ENCODE measurements at places on chromosomes 6 and 20. TPM values are rescaled to one million over a fixed set of nuclear protein-coding genes. Genes with fewer than 3 reads are reported as not detected.

- no peak for DNase-seq
Measured at GRCh38 chr6:54516321-54516720, 208.1 kb downstream of the TINAG start.

DNA sequence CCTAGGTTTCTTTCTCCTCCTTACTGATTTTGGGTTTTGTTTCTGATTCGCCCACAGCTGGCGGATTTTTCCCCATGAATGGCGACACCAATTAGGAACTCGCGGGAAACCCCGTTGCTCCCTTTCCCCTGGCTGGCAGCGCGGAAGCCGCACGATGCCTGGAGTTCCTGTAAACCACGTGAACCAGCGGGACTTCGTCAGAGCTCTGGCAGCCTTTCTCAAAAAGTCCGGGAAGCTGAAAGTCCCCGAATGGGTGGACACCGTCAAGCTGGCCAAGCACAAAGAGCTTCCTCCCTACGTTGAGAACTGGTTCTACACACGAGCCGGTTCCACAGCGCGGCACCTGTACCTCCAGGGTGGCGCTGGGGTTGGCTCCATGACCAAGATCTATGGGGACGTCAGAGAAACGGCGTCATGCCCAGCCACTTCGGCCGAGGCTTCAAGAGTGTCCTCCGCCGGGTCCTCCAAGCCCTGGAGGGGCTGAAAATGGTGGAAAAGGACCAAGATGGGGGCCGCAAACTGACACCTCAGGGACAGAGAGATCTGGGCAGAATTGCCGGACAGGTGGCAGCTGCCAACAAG lies 3.2 kb upstream of the SEC23B start:
- DNase-seq: no peak

GRCh38 chr20:3407040-3407770 lies at the start of gene DNAAF9:
Gene DNAAF9 (minus strand): TSS chr20:3407669. CDS start chr20:3407557, 112 bp downstream.
- peak; percentile 34 for DNase-seq

- DNase-seq: no peak
Measured at GRCh38 chr6:155959898-155960495, 504.4 kb upstream of the NOX3 start.

- no peak for DNase-seq
Measured at GRCh38 chr6:167799033-167799821, 27.5 kb upstream of the AFDN start.

- peak; percentile 19 for DNase-seq
Measured at GRCh38 chr6:43773050-43773979, 3.3 kb downstream of the VEGFA start.

DNA sequence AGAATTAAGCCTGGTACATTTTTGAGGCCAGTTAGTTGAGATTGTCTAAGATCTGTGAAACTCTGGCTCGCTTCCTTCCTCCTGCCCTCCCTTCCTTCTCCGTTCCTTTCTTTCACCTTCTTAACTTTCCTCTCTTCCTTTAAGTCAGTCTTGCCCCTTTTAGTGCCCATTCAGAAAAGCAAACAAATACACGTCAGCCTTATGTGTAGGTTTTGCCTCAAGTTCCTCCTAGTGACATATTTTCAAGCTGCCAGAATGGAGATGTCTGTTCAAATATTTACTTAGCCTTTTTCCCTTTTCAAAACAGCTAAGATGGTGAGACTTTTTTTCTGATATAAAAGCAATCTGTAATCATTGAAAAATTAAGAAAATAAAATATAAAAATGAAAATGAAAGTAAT lies 178.4 kb downstream of the FARS2 start:
- DNase-seq: no peak

DNA sequence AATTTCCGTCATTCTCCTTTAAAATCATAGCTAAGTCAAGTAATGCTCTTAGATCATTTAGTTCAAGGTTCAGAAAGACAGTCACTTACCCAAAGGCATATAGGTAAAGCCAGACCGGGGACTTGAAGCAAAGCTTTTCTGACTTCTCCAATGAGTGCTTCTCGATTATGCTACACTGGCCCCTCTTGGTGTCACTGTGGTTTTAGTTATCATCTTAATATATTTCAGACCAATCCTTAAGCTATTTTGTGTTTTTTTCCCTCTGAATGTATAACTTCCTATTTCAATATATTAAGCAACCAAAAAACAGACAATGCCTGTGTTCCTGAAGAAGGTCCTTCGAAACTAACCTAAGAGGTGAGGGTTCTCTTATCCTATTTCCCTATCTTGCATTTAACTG lies 3.9 kb downstream of the PRDM1 start:
- peak; percentile 51 for DNase-seq

DNA sequence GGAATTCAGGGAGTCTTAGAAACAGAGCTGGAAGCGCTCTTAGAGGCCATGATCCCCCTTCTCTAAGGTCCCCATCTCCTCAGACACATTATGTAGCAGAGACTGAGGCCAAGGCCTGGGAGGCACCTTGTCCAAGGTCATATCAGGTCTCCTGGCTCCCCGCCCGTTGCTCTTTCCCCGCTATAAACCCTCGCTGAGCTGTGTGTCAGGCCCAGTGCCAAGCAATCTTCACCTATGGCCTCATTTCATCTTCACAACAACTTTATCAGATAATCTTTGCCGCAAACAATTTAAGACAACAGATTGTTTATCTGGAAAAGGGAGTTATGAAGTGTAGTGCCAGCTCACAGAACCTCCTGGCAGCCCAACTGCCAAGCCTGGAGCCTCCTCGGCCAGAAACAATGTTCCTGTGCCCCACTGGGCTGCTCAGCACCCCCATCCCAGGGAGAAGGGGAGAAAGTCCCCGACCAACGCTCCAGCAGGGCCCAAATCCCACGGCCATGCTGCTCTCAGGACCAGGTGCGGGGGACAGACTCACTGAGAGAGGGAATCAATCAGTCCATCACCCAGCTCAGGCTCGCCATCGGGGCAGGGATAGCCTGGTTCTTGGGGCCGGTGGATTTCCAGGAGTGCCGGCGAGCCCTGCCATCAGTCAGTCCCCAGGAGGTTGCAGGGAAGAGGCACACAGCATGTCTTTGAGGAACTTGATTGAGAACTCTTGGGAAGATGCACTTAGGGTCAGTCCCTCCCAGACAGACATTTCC lies 16.9 kb upstream of the FANCE start:
- no peak for DNase-seq

- DNase-seq: peak; percentile 57
Measured at GRCh38 chr6:33772082-33772830, 16.7 kb downstream of the LEMD2 start.

DNA sequence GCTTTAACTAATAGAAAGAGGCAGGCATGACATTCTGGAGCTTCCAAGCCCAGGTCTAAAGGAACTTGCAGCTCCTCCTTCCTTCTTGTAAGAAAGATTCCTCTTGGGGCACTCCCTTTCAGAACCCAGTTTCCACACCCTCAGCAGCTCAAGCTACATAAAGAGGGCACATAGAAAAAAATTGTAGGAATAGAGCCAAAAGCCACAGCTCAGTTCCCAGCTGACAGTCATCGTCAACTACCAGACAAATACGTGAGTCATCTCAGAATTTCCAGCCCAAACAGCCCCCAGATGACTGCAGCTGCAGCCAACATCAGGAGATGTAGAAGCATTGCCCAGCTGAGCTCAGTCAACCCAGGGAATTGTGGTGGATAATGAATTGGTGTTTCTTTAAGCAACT lies 349.8 kb upstream of the ARID1B start:
- DNase-seq: peak; percentile 2

DNA sequence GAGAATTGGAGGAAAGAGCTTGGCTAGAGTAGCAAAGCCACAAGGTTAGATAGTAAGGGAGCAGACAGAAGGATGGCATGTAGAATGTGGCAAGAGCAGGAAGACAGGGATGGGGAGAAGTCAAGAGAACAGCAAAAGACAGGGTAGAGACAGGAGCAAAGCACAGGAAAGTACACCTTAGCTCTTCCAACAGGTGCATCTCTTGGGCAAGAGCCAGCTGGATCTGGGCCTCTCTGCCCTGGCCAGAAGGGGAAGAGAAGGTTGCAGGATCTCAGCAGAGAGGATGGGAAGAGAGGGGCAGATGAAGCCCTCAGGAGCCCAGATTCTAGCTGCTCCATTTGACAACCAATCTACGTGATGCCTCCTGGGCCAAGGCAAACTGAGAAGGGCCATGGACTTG lies 16.7 kb downstream of the SCUBE3 start:
- DNase-seq: no peak

DNA sequence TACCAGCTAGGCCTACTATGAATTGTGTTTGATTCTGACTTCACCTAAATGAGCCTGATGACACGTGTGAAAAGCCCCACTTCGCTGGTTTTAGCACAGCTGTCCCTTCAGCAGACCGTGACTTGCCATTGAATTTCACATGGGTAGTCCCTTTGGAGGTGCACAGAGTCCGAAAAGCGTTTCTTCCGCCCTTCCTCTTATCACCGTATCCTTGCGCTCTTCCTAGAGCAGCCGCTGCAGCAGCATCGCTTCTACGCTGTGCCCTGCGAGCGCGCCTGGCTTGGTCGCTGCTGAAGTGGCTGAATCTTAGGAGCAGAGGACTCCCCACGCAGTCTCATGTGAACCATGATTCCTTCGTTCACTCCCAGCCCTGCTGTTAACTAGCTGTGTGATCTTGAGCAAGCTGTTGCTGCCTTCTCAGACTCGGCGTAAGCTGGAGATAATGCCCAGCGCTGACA lies 127.0 kb downstream of the PACRG start:
- DNase-seq: no peak

- no peak for DNase-seq
Measured at GRCh38 chr6:158442306-158442705, 117.6 kb upstream of the TMEM181 start.

- no peak for DNase-seq
Measured at GRCh38 chr6:87718662-87719433, 16.8 kb upstream of the AKIRIN2 start.

DNA sequence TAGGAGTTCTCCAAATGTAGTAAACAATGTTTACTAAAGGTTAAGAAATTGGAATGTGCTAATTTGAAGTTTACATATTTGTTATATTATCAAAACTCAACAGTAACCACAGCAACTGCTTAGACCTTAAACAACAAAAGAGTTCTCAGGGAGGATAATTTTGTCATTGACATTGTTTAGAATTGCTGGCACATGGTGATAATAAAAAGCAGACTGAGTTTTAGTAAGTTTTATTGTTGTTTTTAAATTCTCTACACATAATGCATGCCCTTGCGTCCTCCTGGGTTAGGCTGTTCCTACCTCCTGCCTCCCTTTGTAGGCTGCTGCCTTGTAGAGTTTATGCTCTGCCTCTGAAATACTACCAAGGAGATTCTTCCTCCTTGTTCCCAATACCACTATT lies 28.7 kb downstream of the LAMA4 start:
- no peak for DNase-seq

- DNase-seq: no peak
Measured at GRCh38 chr6:36230371-36230770, 33.8 kb downstream of the BRPF3 start.

DNA sequence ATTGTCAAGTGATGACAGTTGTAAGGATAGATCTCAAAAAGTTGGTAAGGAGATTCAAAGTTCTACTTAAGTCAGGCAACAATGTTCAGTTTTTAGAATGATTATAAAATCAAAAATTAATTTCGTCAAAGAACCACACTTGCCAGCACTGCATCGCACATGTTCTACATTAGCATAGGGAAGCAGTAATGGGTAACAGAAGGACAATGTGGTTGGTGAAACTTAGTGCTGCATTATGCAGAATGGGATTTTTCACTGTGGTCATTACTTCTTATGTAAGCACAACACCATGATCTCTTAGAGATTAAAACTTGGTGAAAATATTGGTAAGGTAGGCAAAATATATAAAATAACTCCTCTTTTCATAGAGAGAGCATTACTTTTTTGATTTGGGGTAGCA lies 173.7 kb upstream of the THEMIS start:
- no peak for DNase-seq

DNA sequence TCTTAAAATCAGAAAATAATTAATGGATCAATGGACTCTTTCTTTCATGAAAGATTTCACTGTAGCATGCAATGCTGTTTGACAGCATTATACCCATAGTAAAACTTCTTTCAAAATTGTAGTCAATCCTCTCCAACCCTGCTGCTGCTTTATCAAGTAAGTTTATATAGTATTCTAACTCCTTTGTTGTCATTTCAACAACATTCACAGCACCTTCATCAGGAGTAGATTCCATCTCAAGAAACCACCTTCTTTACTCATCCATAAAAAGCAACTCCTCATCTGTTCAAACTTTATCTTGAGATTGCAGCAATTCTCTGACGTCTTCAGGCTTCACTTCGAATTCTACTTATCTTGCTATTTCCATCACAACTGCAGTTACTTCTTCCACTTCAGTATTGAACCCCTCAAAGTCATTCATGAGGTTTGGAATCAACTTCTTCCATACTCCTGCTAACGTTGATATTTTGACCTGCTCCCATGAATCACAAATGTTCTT lies 26.4 kb upstream of the BACH2 start:
- DNase-seq: no peak

DNA sequence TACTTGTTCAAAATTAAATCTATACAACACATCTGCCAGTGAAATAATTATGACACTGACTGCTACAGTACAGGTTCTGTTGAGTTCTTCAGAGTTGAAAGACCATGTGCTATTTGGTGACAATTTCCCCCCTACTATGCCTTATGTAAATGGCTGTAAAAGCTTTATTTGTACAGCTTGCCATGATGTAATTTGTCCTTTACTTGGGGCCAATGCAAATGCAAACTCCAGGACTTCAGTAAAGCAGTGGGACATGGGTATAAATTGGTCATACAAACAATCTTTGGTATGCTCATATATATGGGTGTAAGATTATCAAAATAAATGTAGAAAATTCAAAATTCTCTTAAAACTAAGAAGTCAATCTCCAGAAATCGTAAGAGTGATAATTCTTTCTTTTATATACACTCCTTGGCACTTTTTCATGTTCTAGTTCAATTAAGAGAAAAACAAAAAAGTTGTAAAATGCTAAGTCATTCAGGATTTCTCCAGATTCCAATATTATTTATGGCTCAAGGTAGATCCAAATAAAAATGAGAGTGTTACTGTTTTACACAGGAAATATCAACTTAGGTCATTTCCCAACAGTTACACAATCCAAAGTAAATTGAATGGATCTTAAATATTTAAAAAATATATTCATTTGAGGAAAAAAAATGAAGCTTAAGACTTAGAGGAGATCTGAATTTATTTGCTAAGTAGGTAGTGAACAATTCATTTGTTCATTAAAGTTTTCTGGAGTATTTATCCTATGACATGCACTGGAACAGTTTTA lies 1310.5 kb upstream of the CITED2 start:
- no peak for DNase-seq

DNA sequence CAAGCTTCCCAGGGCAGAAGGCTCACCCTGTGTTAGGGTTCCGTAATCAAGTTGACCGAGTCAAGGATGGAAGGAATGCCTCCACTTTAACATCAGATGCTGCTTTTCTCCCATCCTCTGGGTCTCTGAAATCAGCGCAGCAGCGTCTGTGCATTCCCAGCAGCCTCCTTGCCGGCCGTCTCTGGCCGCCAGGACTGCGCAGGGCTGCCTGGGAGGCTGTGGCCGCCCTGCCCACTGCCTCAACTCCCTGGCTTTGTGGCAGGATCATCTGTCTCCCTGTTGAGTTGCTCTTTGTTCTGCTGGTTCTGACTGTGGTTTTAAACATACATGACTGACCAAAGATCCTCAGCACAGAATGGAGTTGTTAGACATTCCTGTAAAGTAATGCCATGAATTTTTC lies 56.5 kb downstream of the DLL1 start:
- DNase-seq: no peak

PRDM13 gene
- total RNA-seq: not detected

PFDN6 gene
- 61.1 TPM for total RNA-seq

CBLN4 gene
- not detected for total RNA-seq

TMEM151B gene
- total RNA-seq: not detected

SNAI1 gene
- total RNA-seq: 4.9 TPM

LY6G5B gene
- total RNA-seq: 6.0 TPM

EYA4 gene
- not detected for total RNA-seq

PROCR gene
- total RNA-seq: 30.7 TPM

GPLD1 gene
- 0.27 TPM for total RNA-seq

BPIFB2 gene
- total RNA-seq: not detected

TFEB gene
- total RNA-seq: 10.3 TPM

BANF2 gene
- total RNA-seq: not detected

NR2E1 gene
- not detected for total RNA-seq

Data from HFFc6 (cell line).